ENCODE measurements at places on chromosomes 1 and 21.

DNA sequence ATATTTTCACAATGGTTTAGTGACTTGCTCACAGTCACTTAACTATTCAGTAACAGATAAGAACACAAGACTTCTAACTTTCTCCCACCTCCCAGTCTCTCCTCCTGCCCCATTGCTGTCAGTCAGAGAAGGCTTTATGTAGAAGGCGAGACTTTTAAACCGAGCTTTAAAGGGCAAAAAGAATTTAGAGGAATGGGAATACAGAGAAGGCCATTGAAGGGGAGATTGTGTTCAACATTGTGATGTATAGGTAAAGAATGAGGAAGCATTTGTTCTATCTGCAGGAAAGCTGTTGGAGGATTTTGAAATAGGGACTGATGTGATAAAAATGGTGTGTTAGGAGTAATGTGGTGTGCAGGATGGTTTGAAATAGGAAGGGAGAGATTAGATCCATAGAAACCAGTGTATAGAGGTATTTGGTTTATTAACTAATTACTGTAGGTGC, 7.3 kb downstream of the POU2F1 start:
- no peak for DNase-seq

DNA sequence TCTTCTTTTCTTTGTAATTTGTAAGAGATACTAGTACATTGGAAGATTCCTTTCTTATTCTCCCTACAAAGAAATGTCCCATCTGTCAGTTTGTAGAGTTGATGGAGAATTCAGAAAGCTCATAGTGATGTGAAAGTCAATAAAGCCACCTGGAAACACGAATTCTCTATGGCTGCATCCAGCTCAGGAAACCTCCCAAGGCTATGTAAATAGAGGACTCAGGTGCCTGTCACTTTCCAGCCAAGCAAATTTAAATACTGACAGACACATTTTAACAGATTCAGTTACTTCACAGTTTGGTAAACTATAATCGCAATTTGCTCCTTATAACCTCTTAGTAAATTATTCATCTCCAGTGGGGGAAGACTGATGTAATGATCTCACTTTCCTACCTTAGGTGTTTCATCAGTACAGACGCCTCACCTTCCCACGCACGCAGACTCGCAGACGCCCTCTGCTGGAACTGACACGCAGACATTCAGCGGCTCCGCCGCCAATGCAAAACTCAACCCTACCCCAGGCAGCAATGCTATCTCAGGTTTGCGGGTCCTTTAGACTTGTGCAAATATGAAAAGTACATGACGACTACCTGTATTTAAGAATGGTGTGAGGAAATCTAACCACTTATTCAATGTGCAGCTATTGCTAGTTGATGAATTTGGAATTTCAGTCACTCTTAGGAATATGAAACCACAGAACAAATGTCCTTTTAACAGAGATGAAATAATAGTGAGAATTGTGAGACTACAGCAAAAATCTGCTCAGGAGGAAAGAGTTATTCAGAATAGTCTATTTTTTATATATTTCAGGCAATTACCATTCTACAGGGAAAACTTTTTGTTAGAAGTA, 60.6 kb downstream of the PTPRC start:
- peak; percentile 47 for DNase-seq

- DNase-seq = no peak
Observed at GRCh38 chr1:208154040-208154439, 90.1 kb downstream of the PLXNA2 start.

DNA sequence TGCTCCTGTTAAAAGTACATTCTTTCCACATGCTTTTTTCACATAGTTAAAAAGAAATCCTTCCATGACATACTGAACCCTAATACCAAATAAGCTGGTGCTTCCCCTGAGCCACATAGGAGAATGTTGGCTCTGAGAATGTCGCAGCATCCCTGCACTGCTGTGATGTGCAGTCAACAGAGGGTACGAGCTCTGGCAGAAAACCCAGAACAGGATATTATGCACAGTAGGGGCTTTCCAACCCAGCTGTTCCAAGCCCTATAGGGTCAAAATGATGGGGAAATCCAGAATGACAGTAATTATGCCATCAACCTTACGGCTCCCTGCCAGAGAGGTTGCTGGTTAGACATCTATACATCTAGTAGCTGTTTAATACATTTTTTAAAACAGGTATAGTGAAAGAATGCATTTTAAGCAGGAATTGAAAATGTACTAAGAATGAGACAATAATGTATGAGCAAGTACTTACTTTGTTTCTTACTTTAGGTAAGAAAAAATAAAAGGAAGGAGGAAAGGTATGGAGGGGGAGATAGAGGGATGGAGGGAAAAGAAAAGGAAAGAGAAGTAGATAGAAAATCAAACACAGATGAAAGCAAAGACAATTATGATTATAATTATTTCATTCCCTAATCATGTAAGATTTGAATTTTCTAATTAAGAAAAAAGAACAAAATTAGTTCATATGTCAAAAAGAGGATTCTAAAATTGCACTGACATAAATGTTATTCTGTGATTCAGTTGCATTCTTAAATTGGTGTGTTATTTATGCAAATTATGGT, 126.0 kb downstream of the NR5A2 start:
- DNase-seq = peak; percentile 65

DNA sequence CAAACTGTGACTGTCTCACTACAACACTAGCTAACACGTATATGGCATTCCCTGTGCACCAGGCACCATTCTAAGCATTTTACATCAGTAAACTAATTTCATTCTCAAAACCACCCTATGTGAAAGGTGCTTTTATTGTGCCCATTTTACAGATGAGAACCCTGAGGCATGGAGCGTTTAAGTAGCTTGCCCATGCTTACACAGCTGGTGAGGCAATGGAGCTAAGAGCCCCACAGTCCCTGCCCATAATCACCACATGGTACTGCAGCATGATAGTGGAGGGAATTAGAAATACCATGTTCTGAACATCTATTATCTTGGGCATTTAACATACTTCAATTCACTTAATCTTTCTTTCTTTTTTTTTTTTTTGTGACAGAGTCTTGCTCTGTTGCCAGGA, 31.1 kb upstream of the KLHDC8A start:
- no peak for DNase-seq
